Activated naive CD4-positive, alpha-beta T cell treated with anti-CD3 and anti-CD28 coated beads, Interleukin-2, amount 50 U/mL, for 16 hours (primary cell): ENCODE measurements at places on chromosomes 12 and 14.

GRCh38 chr14:61362072-61362750, 40.8 kb downstream of the PRKCH start:
- no peak for DNase-seq

GRCh38 chr12:55036326-55037115, 16.7 kb downstream of the NEUROD4 start:
- no peak for DNase-seq

DNA sequence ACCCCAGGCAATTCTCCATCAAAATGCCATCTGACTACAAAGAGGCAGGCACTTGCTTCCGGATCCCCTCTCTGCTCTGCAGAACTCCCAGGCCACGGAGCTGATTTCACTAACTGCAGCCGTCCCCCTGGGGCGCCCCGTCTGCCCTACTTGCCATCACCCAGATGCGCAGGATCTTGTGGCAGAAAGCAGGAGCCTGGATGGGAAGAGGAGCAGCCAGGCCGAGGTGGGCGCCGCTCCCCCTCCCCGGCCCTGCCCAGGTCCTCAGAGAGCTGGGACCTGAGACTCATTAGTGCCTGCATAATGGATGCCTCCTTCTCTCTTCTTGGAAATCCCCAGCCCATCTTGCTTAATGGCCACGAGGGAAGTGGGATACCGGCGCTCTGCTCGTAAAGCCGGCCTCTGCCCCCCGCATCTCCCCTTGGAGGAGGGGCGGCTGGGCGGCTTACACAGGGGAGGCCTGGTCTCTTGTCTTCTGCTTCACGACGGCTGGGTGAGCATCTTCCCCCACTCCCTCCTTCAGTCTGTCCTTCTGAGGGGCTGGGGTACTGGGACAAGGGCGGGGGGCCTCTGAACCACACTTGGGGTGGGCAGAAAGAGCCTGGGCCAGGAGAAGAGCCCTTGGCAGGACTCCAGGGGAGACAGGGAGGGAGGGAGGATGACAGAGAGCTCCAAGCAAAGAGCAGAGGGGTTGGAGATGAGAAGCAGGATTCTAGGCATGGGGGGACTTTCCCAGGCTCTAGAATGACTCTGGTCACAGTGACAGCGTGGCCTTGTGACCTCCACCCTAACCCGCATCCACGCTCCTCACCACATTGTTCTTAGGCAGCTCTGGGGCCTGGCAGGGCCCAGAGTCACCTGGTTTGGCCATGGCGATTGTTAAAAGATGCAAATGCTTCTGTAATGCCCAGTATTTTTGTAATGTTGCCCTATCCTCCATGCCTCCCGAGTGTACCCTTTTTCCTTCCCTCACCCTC, 19.4 kb upstream of the EML1 start:
- DNase-seq = no peak

DNA sequence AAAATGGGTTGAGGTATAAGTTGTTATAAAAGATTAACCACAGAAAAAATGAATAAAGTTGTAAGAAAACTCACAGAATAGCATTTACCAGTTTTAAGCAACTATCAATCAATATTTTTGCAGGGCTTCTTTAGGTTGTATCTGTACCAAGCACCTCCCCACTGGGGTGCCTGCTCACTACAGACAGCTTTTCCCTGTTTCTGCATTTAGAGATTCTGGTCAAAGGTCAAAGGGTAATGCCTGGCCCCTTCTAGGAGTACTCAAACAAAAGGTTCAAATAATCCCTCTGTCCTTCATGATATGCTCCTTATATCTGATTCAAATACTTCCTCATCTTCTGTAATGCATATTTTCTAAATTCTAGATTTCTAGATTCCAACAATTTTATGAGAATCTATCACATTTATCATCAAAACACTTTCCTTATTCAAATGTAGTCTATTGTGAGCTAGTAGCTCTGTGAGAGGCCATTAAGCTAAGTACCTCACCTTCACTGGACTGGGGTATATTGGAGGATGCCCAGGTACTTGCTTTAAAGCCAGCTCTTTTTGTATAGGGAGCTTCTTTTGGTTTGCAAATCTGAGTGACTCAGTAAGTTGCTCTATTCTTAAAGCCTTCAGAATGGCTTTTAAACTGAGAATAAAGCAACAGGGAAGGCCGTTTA, 120.7 kb upstream of the PTPRB start:
- no peak for DNase-seq

GRCh38 chr12:20863056-20863455, 52.6 kb downstream of the SLCO1B3 start:
- DNase-seq = no peak

GRCh38 chr12:28507867-28508266, 317.6 kb downstream of the CCDC91 start:
- DNase-seq = no peak

DNA sequence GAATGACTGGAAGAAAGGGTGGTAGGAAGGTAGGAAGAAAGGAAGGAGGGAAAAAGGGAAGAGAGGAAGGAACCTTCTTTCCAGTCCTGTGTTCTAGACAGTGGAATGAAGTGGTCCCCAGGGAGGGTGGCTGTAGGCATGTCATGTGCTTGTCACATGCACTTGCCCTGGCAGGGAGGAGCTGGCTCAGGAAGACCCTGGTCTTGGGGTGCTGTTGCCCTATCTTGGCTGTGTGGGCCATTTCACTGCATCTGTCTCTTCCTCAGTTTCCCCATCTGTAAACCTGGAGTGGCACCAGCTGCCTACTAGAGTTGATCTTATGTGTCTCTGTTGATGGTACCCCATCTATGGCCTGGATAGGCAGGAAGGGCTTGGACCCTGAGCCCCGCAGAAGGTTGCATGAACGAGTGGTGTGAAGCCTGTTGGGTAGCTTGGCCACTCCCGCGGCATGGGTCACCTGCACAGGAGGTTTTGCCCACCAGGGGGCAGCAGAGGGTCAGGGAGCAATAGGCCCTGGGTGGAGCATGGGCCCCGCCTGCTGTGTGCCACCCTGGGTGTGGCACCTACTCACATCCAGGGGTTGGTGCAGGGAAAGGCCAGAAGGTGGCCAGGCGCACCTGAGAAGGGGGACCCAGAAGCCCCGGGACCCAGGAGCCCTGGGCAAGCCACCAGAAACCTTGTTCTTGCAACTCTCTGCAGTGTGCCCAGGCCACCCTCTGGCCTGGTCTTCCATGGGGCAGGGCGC, 25.1 kb downstream of the MEG3 start:
- peak; percentile 76 for DNase-seq

- no peak for DNase-seq
Measured at GRCh38 chr14:55099756-55100155, 29.3 kb upstream of the LGALS3 start.

DNA sequence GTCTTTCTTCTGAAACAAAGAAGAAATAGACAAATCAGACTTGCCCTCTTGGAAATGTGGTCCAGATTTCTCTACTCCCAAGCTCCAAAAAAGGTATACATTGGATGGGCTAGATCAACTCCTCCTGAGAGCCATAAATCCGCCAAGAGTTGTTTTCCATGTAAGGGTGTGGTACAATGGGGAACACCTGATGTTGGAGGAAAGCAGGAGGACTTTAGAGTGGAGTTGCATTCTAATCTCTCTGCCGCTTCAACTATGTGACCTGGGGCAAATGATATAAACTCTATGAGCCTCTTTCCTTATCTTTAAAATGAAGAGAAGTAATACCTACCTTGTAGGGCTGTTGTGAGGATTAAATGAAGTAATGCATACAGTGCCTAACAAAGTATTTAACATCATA, 101.6 kb downstream of the RMST start:
- DNase-seq = no peak
